ENCODE measurements at places on chromosomes 1 and 21. TPM values are rescaled to one million over a fixed set of nuclear protein-coding genes. Genes with fewer than 3 reads are reported as not detected.

DNA sequence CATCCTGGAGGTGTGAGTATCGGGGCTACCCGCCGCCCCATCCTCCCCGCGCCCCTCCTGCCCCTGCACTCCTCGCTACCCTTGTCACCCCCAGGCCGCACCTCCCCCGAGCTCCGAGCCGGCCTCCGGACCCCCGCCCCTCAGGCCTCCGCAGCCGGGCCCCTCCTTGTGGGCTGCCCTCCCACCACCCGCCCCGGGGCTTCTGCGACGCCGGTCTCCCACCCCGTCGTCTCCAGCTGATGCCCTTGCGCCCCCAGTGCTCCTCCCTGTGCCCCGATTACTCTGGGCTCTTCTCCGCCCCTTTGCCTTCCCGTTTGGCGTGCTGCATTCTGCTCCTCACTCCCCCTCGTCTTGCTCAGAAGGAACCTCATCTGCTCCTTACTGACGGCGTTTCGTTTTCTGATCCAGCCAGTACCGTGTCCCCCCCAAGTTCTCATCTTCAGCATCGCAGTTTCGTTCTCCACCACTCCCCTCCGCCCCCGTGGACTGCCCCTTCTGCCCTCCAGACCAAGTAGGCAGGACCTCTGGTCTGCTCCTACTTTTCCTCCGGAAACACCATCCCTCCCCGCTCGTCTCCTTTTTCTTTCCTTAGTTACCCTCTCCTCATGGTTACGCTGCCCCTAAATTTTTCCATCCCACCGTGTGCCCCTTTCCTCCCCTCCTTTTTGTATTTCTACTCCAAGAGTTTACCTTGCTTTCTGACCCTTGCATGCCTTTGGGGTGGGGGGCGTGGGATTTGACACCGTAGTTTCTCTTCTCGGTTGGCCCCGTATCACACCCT is 841 bp downstream of the SNX27 start:
- peak; percentile 35 for DNase-seq

DNA sequence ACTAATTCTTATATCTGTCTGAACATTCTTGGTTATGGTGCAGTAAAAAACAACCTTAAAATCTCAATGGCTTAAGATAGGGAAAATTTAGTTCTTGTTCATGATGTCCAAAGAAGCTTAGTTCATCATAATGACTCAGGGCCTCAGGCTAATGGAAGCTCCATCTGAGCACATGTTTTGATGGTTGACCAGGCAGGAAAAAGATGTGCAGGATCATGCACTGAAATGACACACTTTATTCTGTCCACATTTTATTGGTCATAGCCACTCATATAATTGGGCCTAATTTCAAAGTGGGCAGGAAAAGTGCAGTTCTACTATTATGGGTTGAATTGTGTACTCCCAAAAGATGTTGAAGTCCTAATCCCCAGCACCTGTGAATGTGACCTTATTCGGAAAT is 198.2 kb downstream of the CENPF start:
- DNase-seq: no peak

DNA sequence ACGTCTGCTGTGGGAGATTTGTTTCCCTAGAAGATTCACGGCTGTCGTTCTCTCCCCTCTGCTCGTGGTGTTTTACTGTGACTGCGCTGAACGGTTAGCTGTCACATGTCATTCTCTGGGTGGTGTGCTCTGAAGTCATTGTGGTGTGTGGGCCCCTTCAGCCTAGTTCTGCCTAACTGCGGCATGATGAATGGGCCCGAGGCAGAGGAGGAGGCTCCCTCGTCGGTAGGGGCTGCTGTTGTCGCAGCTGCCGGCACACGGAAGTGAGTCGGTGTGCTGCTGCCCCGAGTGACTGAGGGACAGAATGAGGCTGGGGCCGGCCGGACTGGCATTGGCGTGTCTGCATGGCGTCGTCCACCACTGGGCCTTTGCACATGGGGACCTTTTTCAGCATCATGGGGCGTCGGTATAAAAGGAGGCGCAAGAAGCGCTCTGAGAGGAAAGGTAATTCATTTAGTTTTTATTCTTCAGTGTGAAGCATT is 77.9 kb downstream of the ADARB1 start:
- no peak for DNase-seq

DNA sequence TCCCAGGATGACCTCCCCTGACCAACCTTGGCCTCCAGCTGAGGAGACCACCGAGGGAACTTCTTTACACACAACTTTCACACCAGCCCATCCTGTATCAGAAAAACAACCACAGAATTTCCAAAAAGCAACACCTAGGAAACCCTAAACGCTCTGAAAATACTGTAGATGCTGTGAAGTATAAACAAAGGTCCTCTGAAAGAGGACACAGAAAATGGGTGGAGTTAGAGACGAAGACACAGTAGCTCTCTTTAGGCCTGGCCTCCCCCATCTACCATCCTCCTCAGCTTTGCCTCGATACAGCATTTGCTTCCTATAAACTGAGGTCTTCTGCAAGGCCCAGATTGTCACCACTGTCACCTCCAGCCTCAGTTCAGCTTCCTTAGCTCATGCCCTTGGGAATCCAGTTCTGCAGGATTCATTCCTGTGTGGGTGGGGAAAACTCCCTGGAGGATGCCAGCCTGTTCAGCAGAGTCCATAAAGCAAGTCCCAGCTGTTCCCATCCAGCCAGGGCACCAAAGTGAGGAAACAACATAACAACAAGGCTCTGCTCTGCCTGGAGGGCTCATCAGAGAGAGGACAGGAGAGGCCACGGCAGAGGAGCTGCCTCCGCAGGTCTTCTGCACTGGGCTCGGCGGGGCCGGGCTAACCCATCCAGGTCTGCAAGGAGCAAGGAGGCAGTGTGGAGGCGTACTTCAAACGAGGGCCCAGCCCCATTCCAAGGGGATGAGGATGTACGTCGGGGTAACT is 15.0 kb downstream of the PIK3C2B start:
- no peak for DNase-seq

- DNase-seq: no peak
These were observed 1.2 kb downstream of the GTF2B start for GRCh38 chr1:88890131-88890530.

GRCh38 chr1:65343286-65343685 is 33.9 kb downstream of the DNAJC6 start:
- DNase-seq: no peak

DNA sequence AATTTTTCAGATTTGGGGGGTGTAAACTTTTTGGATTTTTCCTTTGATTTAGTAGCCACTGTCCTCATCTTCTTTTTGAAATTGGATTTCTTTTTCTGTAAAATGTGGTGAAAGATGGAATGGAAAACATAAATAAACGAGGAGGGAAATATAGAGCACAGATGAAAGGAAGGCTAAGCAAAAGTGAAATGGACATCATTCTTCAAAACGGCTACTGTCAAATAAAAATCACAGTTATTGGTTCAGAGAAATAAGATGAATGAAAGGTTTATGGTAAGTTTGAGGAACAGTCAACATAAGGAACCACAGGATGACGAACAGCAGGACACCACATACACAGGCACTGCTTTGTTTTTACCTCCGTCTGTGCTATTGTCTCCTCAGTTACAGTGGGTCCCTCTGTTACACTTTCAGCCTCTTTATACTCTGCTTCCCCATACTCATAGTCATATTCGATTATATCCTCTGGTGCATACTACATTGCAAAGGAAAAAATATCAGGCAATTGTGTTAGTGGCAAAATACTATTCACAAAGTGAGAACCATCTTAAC is 82.4 kb downstream of the COL11A1 start:
- no peak for DNase-seq

The LMOD1 gene
- total RNA-seq: 7.4 TPM

DNA sequence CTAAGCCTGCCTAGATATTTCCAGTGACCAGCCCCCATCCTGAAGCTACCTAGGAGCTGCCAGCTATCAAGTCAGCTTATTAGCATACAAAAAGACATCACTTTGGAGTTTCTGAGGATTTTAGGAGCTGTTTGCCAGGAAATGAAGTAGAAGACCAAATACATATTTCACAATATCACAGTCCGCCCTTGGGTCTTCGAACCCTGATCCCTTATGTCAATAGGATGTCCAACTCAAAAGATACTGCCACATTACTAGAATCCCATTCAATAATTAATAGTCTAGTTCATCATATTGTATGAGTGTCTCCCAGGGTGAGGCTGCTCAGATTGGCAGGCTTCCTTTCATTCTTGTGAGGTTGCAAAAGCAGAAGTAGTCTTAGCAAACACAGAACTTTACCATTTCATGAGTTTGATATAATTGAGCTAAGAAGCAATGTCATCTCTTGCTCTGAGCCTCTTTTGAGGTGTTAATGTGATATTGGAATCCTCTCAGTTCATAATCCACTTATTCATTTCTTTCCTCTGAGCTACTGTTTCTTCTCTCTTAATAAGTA is 13.6 kb downstream of the IPO9 start:
- no peak for DNase-seq

The ANXA9 gene
- total RNA-seq: 4.7 TPM

GRCh38 chr1:170776252-170776651 is 112.3 kb downstream of the PRRX1 start:
- no peak for DNase-seq

The AGO1 gene
- total RNA-seq: 9.5 TPM

DNA sequence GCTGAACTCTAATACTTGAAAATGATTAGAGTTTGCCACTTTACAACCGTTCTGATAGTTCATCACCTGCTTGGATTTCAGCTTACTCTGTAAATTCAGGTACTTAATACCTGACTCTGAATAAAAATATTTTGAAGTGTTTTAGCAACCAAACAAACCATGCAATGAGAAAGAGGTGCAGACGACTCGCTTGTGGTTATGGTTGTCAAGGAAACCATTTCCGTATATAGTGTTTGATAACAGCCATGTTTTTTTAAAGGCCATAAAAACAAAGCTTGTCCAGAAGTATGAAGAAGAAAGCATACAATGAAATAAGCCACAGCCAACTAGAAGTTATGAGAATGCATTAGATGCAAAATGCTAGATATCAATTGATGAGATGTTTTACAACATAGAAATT is 167.2 kb upstream of the HMCN1 start:
- DNase-seq: no peak

The APOBEC4 gene
- total RNA-seq: not detected

DNA sequence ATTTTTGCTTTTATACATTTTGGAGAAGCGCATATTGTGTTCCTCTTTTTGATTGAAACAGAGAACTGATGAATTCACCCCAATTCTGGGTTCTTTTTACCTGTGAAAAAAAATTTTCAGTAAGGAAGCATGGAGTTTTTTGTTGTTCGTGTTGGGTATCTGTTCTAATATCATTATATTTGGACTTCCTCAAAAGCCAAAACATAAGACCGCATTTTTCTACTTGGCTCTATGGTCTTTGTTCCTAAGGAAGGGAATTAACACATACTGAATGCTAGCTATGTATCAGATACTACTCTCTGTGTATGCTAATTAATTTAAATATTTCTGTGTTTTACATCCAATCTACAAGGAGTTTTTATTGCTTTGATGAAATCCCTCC is 12.9 kb downstream of the EPB41 start:
- no peak for DNase-seq

The LCE3C gene
- total RNA-seq: not detected

The GDAP2 gene
- 22.2 TPM for total RNA-seq

DNA sequence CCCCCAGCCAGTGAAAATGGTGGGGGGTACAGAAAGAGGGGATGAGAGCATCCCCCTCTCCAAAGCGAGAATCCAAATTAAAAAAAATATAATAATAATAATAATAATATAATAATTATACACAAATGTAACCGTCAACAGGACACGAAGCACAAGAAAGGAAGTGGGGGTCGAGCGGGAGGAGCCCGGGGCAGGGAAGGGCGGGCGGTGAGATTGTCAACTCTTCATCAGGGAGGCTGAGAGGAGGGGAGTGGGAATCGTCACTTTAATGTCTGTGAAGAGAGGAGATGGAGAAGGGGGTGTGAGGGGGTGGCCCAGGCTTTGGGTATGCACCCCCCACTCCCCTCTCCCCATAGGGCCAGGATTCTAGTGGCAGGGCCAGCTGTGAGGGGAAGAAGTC is 33.2 kb downstream of the MEF2D start:
- no peak for DNase-seq

GRCh38 chr1:63063367-63063766 is 259.0 kb upstream of the FOXD3 start:
- no peak for DNase-seq

The FMO1 gene
- 11.9 TPM for total RNA-seq

The MAB21L3 gene
- 1.4 TPM for total RNA-seq

DNA sequence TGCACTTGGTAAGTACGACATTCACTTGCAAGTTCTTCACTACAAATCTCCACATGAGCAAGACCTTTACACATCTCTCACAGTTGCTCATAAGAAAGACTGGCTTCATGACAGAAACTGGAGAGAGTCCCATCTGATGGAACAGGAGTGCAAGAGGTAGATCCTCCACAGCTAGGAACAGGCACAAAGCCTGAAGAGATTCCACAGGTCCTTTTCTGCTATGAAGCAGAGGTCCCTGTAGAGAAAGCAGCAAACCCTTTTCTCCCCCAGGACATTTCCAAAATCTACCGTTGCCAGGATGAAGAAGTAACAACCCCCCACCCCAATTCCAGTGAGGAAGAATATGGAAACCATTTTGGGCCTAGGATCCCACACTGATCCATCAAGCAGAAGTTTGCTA is 47.3 kb downstream of the EIF4G3 start:
- no peak for DNase-seq

The NBPF6 gene
- not detected for total RNA-seq

DNA sequence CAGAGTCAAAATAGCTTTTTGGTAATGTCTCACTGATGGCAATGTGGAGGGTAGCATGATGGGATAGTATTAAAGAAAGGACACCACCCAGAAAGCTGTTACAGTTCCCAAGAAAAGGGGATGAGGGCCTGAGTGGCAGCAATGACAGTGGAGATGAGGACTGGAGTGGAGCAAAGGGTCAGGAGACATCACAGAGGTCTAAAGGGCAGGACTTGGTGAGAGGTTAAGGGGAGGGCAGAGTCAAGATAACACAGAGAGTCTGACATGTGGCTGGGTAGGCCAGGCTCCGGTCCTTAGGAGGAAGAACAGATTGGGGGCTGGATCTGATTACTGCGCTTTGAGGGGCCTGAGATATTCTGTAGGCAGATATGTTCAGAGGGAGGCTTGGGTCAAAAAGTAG is 19.3 kb downstream of the ELF3 start:
- no peak for DNase-seq

DNA sequence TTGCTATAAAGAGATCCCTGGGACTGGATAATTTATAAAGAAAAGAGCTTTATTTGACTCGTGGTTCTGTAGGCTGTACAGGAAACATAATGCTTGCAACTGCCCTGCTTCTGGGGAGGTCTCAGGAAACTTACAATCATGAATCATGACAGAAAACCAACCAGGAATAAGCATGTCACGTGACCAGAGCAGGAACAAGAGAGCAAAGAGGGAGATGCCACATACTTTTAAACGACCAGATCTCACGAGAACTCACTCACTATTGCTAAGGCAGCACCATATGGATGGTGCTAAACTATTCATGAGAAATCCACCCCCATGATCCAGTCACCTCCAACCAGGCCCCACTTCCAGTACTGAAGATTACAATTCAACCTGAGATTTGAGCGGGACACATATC is 49.8 kb upstream of the RCC1 start:
- DNase-seq: peak; percentile 5

The PLA2G2D gene
- not detected for total RNA-seq

GRCh38 chr1:15622712-15623373 is 5.6 kb downstream of the DDI2 start:
- DNase-seq: no peak

GRCh38 chr1:86641318-86641717 is 63.1 kb upstream of the SH3GLB1 start:
- no peak for DNase-seq

All from skin of body (tissue), 3 donors.